SHP77 treated with DMSO at 0.1 percent for 48 hours (cell line): ENCODE measurements at places on chromosomes 11 and 22.

DNA sequence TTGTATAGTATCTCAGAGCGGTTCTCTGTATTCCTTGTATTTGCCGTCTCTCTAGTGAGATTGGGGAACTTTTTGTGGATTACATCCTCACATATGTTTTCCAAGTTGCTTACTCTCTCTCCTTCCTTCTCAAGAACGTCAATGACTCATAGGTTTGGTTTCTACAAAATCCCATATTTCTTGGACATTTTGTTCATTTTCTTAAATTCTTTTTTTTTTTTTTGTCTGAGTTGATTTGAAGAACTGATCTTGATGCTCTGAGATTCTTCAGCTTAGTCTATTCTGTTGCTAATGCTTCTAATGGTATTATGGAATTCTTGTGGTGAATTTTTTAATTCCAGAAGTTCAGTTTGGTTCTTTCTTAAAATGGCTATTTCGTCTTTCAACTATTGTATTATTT lies 28.4 kb upstream of the SLN start:
- DNase-seq: no peak

DNA sequence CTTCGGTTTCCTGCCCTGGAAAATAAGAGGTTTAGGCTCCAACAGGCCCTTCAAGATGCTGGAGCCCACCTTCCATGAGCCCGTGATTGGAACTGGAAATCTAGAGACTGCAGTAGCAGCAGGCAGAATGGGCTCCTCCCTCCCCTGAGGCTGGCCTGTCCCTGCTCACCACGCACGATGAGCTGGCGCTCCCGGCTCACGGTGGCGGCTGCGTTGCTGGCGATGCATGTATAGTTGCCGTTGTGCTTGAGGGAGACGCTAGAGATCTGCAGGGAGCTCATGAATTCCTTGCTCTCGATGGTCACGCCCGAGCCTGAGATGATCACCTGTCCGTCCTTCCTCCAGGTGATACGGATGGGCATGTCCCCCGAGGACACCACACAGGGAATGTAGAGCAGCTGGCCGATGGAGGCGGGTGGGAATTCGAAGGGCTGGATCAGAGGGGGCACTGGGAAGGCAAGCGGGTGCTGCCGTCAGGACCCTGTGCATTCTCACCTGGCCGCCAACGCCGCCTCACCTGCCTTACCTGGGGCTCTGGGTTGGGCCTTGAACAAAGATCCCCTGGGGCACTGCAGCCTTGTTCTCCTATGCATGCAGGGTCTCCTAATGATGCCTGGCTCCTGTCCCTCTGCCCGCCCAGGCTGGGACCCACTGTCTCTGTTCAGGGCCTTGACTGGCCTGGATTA lies 177.8 kb downstream of the CEP164 start:
- no peak for DNase-seq

DNA sequence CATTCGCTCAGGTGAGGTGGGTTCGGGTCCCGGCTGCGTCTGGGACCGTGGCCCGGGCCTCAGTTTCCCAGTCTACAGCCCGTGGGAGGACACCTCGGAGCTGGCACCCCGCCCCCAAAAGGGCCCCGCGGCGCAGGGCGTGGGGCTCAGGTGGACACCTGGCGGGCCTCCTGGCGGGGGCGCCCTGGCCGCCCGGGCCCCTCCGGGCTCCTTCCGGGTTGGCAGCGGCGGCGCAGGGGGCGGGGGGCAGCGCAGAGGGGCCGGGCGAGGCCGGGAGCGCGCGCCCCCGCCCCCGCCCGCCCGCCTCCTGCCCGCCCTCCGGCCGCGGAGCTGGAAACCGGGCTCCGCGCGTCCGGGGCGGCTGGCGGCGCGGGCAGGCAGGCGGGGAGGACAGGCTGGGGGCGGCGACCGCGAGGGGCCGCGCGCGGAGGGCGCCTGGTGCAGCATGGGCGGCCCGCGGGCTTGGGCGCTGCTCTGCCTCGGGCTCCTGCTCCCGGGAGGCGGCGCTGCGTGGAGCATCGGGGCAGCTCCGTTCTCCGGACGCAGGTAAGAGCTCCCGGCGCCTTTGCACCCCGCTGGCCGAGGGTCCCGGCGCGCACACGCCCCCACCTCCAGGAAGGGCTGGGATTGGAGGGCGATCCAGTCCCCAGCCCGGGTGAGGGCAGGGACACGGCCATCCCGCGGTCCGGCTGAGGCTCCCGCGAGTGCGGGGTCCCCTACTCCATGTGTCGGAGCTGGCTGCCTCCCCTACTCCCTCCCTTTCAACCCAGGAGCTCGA lies at the start of gene EMID1:
EMID1 (plus strand) TSS at position 303 of the 778 bp plus-strand sequence; CDS start at position 446, 143 bp downstream.
- no peak for DNase-seq

DNA sequence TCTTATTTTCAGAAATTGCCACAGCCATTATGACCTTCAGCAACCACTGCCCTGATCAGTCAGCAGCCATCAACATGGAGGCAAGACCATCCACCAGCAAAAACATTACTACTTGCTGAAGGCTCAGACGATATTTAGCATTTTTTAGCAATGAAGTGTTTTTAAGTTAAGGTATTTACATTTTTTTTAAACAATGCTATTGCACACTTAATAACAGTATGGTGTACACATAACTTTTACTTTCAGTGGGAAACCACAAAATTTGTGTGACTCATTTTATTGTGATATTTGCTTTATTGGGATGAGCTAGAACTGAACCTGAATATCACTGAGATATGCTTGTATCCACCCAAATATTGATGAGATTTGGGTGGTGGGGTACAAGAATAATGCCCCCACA lies 110.9 kb downstream of the TSPAN18 start:
- DNase-seq: no peak

DNA sequence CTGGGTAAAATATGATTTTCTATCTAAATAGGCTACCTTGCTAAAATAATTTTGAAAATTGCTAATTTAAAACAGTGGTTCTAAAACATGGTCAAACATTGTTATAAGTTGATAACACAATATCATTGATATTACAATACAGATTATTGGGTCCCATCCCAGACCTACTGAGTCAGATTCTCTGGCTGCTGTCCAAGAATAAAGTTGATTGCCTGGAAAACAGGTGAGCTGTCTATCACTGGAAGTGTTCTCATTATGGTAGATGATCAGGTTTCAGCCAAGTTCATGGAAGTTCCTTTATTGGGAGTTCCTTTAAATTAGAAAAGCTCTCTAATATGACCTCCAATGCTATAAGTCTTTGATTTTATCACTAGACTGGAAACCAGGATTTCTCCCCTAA lies 52.3 kb downstream of the SC5D start:
- DNase-seq: no peak

- DNase-seq: no peak
Observed at GRCh38 chr11:44645827-44646226, 80.4 kb downstream of the CD82 start.

- no peak for DNase-seq
Observed at GRCh38 chr11:61887839-61888494, 3.4 kb downstream of the FADS3 start.

DNA sequence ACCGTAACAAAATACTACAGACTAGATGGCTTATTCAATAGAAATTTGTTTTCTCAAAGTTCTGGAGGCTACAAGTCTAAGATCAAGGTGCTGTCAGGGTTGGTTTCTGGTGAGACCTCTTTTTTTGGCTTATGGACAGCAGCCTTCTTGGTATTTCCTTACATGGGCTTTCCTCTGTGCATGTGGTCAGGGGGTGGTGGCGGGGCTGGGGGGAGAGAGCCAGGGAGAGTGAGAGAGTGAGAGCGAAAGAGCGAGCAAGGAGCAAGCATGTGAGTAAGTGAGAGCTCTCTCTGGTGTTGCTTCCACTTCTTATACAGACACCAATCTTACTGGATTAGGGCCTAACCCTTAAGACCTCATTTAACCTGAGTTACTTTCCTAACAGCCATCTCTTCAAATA lies 181.5 kb downstream of the TMEM135 start:
- no peak for DNase-seq
